HTR-8/SVneo (cell line): ENCODE measurements at places on chromosomes 11 and 22.

- DNase-seq: no peak
Observed at GRCh38 chr11:45924036-45924915, 1.8 kb downstream of the LARGE2 start.

- no peak for DNase-seq
Observed at GRCh38 chr22:23090457-23090835, 20.1 kb downstream of the GNAZ start.

DNA sequence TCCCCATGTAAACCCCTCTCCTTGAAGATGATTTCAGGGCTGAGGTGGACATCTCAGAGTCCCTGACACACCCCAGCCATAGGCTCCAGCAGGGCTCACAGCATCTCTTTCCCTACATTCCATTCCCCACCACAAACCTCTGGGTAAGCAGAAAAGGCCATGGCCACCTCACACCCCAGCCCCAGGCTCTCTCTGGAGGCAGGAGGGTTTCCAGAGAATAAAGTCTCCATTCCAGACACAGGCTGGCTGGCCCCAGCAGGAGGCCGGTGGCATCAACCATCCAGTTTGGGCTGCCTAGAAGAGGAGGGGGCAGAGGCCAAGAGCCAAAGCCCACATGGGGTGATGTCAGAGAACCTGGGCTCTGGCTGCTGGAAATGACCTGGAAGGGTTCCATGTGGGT is 61.4 kb downstream of the TP53I11 start:
- DNase-seq: peak; percentile 29

GRCh38 chr22:34293324-34293723 is 373.0 kb upstream of the LARGE1 start:
- no peak for DNase-seq

- DNase-seq: no peak
Observed at GRCh38 chr11:15186146-15186545, 71.4 kb downstream of the INSC start.

GRCh38 chr22:20009582-20010306 is 6.9 kb downstream of the ARVCF start:
- no peak for DNase-seq

GRCh38 chr11:108204929-108205499 is 17.4 kb downstream of the NPAT start:
- DNase-seq: no peak

DNA sequence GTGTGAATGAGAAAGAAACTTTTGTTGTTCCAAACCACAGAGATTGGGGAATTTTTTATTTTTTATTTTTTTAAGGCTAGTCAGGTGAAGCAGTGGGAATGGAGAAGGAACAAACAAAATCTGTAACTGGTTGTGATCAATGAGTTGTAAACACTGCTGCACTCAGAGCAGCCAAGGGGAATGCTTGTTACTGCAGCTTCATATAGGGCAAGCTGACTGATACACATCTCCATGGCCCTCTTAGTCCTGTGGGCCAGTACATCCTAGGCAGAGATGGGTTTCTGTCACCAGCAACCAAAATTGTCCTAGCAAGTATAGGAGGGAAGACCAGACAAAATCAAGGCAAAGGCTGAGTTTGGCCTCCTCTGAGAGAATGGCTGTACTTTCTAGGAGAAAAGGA is 306.8 kb downstream of the CTTN start:
- no peak for DNase-seq

GRCh38 chr11:46672381-46672839 is 28.0 kb downstream of the ARHGAP1 start:
- DNase-seq: no peak

DNA sequence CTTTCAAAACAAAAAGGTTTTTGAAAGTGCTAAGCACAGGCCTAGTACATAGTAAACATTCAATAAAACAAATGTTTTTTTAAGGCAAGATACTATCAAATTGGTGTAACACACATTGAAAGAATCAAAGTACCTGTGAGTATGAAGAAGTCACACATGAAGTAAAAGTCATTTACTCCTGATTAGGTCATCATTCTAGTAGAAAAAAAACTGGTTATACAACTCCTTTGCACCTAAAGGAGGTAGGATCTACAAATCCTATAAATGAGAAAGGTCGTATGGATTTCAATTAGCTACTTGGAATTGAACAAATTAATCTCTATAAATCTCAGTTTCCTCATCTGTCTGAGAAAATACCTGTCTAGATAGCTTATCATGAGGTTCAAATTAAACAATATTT is 80.8 kb downstream of the SIK3 start:
- DNase-seq: no peak

DNA sequence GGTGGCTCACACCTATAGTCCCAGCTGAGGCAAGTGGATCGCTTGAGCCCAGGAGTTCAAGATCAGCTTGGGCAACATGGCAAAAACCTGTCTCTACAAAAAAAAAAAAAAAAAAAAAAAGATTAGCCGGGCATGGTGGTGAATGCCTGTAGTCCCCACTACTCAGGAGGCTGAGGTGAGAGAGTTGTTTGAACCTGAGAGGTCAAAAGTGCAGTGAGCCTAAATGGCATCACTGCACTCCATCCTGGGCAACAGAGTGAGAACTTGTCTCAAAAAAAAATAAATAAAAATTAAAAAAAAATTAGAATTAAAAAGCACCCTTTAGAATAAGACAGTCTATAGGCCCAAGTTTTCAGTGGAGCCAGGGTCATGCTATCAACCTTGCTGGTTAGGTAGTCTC is 95.5 kb downstream of the PDHX start:
- no peak for DNase-seq

GRCh38 chr11:102520514-102520913 is 10.0 kb downstream of the MMP7 start:
- DNase-seq: no peak

DNA sequence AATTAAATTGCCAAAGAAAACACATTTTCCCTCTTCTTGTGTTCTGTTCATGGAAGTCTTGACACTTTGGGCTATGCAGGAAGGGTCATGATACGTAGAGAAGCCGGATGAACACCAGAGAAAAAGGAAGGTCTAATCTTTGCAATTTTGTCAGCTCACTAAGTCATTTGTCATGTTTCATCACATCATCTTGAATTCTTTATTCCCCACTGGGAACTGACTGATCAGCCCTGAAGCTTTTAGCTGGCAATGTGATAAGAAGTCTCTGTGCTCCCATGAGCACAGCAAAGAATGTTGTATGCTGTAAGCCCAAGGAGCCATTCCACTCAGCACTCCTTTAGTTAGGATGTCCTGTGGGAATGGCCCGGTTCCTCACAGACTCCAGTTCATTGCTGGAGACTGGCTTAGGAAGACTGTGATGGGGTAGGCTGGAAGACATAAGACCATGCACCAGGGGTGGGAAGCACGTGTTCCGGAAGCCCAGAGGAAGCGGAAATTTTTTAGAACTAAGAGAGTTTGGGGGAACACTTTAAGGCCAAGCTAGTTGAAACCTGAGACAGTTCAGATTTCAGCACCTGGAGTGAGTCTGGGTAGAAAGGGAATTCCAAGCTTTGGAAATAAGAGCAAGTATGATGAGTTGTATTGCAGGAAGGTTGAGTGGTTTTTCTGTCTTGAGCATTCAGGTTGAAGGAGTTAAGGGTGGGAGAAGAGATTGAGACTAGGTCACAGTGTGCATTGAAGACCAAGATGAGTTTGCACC is 306.7 kb upstream of the MTNR1B start:
- DNase-seq: no peak

GRCh38 chr11:78714539-78714938 is 139.9 kb upstream of the NARS2 start:
- no peak for DNase-seq

DNA sequence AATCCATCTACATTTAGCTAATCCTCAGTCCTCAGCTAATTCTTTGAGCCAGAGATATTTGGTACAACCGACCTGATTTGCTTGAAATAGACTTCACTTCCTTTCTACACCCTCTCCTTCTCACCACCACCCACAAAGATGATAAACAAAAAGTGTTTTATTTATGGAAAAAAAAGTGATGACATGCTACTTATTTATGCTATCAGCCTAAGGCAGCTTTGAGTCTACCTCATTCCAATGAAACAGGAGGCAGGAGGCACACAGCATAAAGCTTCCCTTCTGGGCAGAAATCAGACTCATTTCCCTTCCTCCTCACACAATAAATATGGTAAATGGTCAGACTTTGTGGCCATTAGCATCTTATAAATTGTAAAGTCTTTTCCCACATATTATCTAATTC is 325.7 kb downstream of the SOX6 start:
- DNase-seq: no peak

- DNase-seq: no peak
Observed at GRCh38 chr11:69400140-69400539, 81.3 kb upstream of the LINC01488 start.

- DNase-seq: no peak
Observed at GRCh38 chr11:123833095-123833494, 26.9 kb upstream of the OR6M1 start.

DNA sequence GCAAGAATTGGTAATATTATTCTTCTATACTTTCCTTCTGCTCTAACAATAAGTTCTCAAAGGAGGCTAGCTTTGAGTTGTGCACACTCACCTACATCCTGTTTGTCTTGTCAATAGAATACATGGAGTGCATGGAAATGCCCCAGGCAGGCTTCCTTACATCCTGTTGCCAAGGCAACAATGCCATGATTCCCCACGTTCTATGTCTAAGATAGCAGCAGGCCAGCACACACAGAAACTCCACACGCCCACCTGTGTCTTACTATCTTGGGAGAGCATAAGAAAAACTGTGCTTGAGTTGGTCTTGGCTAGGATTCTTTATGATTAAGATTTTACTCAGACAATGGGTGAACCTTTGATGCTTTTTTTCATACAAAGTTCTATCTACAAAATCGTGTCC is 379.2 kb downstream of the AASDHPPT start:
- DNase-seq: no peak

DNA sequence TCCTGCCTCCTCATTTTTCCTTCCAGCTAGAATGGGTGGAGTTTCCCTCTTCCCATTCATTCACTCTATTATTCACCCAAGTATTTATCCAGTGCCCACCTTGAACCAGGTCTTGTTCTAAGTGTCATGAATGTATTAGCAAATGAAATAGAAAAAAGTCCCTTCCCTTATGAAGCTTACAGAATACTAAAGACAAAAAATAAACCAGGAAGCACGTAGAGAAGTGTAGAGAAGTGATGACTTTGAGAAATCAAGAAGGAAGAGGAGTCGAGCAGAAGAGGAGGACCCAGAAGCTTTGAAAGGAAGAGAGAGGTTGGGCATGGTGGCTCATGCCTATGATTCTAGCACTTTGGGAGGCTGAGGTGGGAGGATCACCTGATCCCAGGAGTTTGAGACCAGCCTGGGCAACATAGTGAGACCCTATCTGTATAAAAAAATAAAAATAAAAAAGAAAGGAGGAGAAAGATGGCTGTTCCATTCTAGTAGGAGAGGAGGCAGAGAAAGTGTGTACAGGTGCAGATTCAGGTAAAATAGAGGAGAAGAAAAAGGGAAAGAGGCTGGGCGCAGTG is 17.1 kb upstream of the SYVN1 start:
- DNase-seq: no peak

- no peak for DNase-seq
Observed at GRCh38 chr11:17457396-17458173, 19.1 kb downstream of the ABCC8 start.

DNA sequence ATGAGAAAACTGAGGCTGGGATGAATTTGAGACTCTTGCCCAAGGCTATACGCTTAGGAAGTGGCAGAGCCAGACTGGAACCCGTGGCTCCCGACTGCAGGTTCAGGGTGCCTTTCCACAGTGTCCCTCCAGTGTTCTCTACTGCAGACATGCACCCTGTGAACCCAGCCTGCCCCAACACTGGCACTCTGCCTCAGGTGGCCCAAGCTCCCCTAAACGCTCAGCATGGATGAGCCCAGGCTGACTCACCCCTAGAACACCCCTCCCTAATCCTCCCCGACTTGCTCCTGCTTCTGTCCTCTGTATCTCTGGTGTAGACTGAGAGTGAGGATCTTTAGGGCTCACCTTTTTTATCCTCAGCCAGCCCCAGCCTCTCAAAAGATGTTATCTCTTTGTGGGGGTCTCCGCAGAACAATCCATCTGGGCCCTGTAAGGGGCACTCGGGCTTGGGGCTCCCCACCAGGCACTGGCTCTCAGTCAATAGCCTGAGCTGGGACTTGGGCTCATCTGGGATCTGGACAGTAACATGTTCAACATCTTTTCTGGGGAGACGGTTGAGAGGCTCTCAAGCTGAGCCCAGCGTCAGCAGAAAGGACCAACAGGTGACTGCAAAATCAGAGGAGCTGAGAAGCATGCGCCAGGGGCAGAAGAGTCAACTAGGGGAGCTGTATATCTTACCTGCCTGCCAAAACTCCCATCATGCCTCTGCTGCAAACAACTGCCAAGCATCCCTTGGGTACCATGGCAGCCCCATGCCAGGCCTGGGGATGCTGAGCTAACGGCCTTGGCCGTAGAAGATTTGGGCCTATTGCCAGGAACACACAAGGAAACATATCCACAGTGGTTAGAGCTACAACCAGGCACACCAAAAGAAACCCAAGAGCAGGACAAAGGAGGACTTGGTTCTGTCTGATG is 176.2 kb downstream of the BUD13 start:
- DNase-seq: no peak

GRCh38 chr11:128467610-128468041 is 119.7 kb downstream of the ETS1 start:
- peak; percentile 73 for DNase-seq

DNA sequence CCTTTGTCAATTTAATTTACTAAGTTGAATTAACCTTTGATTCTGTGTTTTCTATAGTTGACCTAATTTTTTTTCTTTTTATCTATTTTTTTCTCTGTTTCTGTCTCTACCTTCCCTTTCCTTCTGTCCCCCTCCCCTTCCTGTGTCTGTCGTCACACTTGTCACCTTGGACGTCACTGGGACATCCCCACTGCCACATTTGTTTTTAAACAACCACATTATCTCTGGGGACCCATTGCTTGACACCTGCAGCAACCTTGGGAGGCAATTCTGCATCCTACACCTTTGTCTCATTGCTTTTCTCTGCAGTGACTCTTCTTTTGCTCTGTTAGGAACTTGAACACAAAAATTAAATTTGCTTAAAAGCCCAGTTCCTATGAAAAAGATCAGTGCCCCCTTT is 51.8 kb upstream of the TTC12 start:
- no peak for DNase-seq

DNA sequence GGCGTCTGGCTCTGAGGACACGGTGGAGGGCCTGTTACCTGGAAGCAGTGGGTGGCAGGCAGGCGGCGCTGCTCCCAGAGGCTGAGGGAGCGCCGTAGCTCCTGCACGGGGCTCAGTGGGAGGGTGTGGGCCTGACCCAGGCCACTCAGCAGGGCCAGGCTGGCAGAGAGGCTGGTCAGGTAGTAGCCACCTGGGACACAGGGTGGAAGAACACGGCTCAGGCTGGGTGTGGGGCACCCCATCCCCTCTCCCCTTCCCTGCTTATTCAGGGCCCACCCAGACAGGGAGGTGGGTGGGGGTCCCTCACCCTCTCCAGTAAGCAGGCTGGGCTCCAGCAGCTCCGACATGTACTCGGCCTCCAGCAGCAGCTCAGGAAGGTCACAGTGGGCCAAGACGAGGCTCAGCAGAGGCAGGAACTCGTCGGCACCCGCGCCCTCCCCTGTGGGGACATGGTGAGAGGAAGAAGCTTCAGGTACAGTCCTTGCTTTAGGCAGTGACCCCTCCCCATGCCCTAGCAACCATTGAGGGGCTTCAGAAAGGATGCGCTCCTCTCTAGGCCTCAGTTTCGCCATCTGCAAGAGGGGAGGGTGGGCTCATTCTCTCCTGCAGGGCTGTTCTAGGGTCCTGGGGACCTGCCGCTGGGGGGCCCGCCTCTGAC is 2.9 kb downstream of the RIN1 start:
- no peak for DNase-seq
